ENCODE measurements at places on chromosomes 5 and 9.

- DNase-seq = no peak
Measured at GRCh38 chr5:8615142-8615858, 746.4 kb downstream of the MTRR start.

GRCh38 chr5:147461915-147462314 is 48.0 kb downstream of the DPYSL3 start:
- DNase-seq = no peak

DNA sequence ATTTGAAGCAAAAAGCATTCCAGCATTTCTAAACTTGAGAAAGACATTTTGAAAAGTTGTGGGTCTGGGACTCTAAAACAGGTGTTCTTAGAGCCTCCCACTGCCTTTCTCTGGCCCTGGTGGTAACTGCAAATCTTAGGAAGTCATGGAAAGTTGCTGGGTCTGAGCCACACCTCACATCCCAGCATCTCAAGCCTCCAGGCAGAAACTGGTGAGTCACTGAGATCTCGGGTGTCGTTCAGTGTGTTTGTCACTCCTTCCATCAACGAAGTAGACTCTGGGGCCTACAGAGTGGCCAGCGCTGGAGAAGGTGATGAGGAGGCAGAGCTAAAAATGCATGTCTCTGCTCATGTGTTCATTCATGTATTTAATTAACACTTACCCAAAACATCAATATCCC is 59.6 kb upstream of the C5orf58 start:
- DNase-seq = no peak

- no peak for DNase-seq
Measured at GRCh38 chr5:66513130-66513529, 83.1 kb upstream of the MAST4 start.

- no peak for DNase-seq
Measured at GRCh38 chr9:14068690-14069089, 245.3 kb downstream of the NFIB start.

- no peak for DNase-seq
Measured at GRCh38 chr5:73280821-73281746, 108.1 kb downstream of the TMEM174 start.

GRCh38 chr5:43075319-43076293 is 35.5 kb upstream of the ANXA2R start:
- DNase-seq = no peak

DNA sequence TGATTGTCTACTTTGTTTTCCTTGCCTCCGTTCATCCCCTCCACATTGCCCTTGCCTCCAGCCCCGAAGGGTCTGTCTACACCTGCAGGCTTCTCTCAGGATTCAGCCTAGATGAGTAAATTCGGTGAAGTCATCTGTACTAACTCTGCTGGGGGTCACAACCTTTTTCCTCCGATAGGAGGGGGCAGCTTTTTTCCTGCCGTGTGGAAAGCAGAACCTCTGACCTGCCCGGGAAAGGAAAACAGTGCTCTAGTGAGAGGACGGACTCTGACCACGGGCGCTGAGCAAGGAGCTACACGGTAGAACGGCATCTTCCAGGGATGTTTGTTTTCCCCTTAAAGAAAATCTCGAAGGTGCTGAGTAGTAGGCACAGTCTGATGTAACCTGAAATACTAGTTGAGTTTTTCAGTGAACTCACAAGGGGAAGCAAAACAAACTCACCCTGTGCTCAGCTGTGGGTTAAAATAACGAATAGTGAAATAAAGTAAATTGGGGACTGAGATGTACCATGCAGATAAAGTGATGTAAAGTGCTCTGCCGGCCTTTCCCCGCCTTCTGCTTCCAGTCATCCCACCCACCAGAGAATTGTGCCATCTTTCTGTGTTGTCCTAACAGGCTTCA is 281.8 kb downstream of the AOPEP start:
- no peak for DNase-seq

DNA sequence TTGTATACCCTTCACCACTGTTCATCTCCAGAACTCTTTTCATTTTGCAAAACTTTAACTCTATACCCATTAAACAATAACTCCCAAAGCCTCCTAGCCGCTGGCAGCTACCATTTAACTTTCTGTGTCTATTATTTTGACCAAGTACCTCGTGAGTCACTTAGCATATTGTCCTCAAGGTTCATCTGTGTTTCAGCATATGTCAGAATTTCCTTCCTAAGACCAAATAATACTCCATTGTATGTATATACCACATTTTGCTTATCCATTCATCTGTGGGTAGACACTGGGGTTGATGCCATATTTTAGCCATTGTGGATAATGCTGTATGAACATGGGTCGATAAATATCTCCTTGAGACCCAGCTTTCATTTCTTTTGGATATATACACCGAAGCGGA is 17.4 kb downstream of the ERBIN start:
- DNase-seq = no peak

DNA sequence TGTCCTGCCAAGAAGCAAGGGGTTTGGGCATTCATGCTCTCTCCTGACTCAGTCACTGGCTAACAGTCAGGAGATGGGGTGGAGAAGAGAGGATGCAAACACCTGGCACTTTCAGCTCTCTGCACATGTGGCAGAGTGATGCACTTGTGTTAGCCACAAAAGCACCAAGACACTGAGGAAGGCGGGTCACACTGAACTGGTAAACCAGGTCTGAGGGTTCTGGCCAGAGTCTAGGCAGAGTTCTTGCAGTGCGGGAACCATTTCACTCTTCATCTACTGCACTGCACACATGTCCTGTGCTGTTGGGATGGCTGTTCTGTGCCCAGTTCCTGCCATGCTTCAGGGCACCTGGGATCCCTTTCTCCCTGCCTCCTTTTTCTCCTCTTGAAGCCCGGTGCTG is 157.1 kb upstream of the GDNF start:
- no peak for DNase-seq

GRCh38 chr5:179312557-179313235 is 32.6 kb downstream of the ADAMTS2 start:
- no peak for DNase-seq
